Right forelimb (tissue), 1 donor: ENCODE measurements at places on chromosomes 1 and 21.

DNA sequence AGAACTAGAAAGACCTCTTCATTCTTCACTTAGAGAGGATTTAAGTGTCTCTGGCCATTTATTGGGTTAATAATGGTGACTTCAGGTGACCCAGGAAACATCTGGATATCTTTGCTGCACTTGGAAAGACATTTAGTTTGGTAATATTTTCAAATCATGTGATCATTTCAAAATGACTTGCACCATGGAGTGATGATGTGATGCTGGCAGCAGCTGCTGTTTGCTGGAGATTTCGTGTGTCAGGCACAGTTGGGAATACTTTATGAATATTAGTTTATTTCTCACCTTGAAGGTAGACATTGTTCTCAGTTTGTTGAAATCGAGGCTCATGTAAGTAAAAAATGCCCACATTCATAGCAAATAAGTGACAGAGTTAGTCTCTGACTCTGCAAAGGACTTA, 236.0 kb downstream of the DISC1 start:
- DNase-seq = no peak

- no peak for DNase-seq
Observed at GRCh38 chr21:44881198-44881872, 7.8 kb upstream of the PTTG1IP start.

DNA sequence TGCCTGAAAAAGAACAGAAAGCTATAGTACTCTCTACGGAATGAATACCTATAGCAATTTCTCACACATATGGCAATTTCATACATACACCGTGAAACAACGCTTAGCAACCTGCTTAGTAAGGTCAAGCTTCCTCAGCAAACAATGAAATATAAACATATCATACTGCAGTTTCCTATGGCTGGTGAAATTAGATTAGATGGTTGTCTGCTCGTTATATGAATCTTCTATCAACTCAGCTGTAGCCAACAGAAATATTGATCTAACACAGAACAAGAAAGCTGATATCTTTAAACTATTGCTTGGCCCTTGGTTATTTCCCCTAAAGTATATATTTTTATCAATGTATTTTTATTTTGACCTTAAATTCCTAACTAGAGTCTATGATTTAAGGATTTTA, 187.8 kb downstream of the SLC44A5 start:
- DNase-seq = no peak

DNA sequence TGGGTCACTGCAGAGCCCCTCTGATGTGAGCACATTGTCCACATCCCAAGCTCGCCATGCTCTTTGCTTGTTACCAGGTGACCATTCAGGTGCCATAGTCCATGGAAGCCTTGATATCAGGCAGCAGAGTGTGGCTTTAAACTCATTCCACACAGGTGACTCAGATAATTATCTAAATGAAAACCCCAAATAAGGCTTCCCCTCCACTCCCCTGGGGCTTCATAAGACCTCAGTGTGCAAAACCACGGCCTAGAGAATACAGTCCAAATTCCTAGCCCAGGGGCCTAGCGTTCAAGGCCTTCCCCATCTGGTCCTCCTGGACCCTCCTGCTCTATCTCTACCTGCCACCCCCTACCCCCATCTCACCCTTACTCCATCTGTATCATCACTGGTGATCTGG, 97.1 kb downstream of the ARHGEF10L start:
- DNase-seq = no peak

DNA sequence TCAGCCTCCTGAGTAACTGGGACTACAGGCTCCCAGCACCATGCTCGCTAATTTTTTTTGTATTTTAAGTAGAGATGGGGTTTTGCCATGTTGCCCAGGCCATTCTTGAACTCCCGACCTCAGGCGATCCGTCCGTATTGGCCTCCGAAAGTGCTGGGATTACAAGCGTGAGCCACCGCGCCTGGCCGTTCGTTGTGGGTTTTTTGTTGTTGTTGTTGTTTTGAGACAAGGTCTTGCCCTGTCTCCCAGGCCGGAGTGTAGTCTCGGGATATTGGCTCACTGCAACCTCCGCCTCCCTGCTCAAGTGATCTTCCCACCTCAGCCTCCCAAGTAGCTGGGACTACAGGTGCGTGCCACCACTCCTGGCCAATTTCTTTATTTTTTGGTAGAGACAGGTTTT, 4.7 kb upstream of the INAVA start:
- no peak for DNase-seq

GRCh38 chr1:200027264-200027823, at the start of gene NR5A2:
Gene NR5A2 (plus strand): TSS chr1:200027710. CDS start chr1:200027848, 138 bp downstream.
- DNase-seq = no peak

- no peak for DNase-seq
Observed at GRCh38 chr1:113123737-113124136, 50.7 kb downstream of the LRIG2 start.

DNA sequence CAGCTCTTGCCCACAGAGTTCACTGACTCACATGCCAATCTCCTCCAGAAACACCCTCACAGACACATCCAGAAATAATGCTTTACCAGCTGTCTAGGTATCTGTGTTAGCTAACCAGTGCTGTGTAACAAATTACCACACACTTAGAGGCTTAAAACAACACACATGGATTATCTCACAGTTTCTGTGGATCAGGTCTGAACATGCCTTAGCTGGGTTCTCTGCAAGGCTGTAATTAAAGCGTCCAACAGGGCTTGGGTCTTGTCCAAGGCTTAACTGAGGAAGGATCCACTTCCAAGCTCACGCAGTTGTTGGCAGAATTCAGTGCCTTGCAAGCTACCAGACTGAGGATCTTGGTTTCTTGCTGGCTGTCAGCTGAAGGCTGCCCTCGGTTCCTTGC, 92.5 kb upstream of the RGS4 start:
- DNase-seq = no peak

DNA sequence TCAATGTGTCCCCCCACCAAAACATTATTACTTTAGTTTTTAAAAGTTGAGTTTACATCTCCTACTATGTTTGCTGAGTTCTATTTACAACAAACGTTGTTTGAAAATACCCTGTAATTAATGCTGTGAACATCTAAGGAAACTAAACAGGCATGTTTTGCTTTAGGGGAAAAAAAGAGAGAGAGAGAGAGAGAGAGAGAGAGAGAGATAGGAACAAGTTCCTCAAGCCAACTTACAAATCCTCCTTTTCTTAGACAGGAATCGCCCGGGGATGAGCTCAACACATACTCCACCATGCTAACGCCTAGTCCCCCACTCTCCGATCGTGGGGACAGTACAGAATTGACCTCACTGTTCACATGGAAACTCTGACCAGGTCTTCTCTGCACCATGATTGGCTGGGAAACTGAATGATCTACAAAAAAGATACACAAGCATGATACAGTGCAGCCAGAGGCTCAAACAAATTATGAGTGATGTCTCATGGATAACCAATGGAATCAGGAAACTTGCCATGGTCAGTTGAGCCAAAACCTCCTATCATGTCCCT, 59.8 kb downstream of the PUM1 start:
- no peak for DNase-seq

- DNase-seq = no peak
Observed at GRCh38 chr1:185627171-185627570, 107.0 kb upstream of the HMCN1 start.

DNA sequence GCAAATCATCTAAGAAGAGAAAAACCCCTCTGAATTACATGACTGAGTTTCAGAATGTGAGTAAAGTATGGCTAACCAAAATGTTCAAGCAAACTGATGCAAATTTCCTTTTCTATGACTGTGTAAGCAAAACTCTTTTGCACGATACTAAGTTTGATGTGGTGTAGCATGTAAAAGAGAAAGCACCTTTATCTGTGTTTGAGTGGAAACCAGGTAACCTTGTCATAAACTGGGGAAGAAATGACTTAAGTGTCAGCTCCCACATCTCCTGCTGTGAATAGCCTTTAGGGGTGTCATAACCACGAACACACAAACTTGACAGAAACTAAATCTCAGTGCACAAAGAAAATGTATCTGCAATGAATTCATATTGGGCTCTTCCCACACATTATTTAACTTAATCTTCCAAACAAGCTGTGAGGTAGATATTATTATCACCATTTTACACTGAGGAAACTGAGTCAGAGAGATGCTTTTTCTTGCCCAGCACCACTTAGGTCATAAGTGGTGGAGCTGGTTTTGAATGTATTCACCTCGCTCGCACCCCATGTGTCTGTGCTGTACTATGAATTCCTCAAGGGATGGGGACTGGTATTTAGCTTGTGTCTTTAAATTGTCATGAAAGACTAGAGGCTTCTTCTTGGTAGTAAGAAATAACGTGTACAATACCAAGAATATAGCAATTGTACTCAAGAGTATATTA, 32.9 kb upstream of the IL12RB2 start:
- no peak for DNase-seq

DNA sequence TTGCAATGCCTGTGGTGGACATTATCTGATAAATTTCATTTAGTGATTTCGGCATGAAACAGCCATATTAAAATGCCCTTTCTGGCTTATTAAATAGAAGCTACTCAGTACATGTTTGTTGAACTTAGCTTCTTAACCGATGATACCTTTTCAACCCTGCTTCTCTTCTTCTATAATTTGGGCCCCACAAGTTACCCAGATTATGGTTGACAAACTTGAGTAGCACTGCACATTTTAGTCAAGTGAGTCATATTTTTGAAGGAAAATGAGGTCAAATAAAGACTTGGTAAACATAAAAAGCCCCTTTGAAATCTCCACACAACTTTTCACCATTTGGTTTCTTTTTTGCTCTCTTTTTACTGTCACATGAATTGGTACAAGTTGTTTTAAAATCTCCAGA, 33.8 kb downstream of the GIPC2 start:
- no peak for DNase-seq

GRCh38 chr1:22229379-22229778, 86.5 kb upstream of the WNT4 start:
- DNase-seq = no peak

DNA sequence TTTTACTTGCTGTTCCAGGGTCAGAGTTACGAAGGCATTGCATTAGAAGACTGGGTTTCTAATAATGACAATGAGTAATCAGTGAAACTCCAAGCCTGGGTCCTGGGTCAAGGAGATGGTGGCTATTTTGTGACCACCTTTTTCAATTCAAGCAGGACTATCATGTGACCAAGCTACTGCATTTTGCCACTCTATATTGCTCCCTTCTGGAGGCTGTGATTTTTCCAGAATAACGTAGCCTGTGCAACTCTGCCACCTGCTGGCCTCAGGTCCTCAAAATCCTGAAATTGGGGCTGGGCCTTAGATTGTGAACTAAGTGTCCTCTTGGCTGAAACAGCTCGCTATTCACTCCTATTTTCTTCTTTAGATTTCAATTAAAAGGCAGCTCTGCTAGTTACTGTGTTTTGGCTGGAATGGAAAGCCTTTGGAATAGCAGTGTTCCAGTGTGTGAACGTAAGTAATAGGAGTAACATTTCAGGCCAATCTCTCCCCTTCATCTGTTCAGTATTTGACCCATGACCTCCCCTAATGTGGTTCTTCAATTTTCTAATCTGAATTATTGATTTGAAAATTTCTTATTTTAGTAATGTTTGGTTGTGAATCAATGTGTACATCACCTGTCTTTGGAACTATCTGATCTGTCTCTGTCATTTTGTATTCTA, 52.9 kb upstream of the CD46 start:
- no peak for DNase-seq

DNA sequence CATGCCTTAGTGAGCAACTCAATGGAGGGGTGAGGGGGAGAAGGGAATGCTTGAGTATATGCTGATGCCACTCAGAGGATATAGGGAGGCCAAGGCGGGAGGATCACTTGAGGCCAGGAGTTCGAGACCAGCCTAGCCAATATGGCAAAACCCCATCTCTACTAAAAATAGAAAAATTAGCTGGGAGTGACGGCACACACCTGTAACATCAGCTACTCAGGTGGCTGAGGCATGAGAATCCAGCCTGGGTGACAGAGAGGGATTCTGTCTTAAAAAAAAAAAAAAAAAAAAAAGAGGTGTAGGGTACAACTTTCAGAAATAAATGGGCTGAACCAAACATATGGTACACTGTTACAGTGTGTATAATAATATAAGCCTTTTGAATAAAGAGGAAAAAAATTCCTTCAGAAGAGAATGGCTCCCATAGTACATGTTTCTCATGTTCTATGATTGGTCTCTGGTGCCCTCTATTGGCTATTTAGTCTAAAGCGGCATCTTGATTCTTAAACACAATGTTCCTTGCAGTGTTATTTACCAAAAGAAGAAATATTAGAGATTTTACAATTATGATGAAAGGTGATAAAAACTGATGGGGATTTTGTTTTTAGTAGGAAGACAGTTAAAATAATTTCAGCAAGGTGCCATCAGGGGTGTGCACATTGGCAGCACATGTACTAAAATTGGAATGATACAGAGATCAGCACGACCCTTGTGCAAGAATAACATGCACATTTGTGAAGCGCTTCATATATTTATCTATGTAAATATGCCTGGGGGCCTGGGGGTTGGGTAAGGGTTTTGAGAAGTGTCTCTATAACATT, 109.8 kb downstream of the PATJ start:
- DNase-seq = no peak

GRCh38 chr1:55700359-55701130, 485.4 kb upstream of the USP24 start:
- DNase-seq = no peak

- no peak for DNase-seq
Observed at GRCh38 chr1:21099034-21099868, 77.4 kb downstream of the EIF4G3 start.

DNA sequence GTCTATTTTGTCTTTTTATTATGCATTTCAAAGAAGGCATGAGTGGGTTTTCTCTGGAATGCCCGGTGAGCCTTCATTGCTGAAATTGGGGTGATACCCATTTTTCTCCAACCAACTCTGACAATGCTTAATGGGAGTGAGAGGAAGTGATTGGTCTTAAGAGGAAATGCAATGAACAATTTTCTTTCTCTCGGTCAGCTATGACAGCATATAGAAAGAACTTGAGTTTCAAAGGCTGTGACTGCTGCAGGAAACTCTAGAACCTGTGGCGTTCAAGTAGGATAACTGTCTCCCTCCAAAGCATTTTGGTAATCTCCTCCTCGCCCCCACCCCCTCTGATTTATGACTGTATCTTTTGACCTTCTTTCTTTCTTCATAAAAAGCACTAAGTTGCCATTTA, 155.9 kb downstream of the LYPLAL1 start:
- DNase-seq = no peak

- no peak for DNase-seq
Observed at GRCh38 chr1:8825985-8826481, 8.6 kb upstream of the RERE start.

DNA sequence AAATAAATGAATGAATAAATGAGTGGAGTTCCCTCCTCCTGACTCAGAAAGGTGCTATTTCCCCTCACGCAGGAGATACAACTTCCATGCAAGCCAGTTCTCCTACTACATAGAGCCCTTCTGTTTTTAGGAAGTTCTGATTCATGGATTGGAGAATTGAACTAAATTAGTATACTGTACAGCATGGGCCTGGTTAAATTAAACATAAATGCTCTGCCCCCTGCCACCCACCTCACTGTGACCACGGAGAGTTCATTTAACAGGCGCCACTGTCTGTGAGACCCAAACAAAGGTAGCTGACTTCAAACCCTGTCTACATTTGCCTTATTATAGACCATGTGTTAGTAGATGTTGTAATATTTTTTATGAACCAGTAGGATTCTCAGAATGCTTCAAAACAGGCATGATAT, 9.1 kb upstream of the IRF2BP2 start:
- peak; percentile 50 for DNase-seq
